ENCODE measurements at places on chromosomes 5 and 9.

DNA sequence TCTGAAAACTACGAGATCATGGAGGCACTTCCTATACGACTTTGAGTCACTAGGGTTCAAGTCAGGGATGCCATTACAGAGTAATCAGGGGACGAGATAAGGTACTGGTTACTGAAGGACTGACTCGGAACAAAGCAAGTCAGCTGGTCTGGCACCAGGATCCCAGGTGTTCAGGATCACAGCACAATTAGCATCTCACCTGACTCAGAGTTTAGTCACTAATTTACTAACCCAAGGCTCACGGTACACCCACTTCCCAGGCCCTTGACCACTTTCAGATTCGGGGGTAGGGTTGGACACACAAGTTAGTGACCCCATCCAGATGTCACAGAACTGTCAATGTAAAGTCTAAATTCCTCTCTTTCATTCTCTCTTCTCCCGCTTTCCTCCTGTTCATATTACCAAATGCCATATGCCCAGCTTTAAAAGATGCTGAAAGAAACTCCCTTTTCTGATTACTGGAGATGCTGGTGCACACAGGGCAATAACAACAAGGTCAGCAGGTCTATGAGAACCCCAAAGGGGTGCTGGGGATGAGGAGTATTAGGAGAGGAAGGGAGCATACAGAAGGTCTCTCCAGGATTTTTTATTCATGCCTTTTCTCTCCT is 657.8 kb downstream of the TLE1 start:
- DNase-seq = no peak

DNA sequence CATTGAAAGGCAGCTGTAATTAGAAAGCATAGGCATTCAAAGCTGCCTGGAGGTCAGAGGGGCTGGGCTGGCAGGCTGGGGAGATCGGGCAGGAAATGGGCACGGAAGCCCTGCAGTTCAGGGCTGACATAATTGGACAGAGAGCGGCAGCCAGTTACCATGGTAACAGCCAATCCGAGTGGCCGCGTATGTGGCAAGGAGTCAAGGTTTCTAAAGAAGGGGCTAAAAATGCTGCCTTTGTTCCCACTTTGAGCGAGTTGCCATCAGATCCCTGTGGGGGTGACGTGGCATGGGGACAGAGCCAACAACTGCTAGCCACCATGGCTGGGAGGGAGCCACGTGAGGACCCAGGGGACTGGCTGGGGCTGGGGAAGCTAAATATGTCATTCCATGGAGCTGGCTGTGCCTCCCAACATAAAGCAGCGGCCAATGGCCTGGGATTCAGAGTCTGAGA is 44.7 kb upstream of the NDFIP1 start:
- peak; percentile 18 for DNase-seq

DNA sequence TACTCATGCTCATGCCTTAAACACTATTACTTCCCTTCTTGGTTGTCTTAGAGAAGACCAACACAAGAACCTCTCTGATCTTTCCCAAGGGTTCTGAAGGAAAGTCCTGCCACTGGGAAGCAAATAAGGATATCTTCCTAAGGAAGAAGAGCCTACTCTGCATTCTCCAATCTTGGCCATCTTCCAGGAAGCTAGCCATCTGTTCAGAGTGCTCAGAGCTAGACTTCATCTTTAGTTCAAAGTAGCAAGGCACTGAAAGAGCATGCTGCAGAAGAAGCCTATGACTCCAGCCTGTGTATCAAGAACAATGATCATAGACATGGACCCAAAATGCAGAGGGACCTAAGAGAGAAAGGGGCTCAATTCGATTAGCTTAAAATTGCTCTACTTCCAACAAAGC is 114.7 kb downstream of the KIAA0825 start:
- DNase-seq = no peak

DNA sequence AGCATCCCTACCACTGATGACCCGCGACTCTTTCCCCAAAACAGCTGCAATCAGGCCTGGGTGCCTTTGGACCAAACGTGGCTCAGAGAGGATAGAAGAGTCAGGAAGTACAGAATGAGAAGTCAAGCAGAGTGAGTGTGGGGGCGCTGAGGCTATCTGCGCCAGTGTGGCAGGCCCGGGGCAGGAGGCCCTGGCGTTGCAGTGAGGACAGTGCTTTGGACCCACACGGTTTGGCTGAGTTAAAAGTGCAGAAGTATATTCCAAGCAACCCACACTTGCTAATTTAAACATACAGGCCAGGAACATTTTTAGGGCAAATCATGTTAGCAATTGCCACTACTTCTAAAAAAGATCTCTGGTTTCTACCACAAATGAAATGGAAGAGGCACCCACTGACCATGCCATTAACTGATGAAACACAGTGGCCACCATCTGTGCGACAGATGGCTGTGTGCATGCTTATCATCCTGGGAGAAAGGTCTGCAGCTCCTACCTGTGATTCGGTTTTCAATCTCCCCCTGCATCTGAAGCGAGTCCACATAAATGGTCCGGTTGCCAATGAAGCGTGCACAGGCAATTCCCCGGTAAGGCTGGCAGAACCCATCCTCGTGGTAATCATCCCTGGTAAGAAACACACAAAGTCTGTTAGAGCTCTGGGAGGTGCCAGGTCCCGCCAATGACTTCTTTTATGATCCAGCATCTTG is 213.0 kb downstream of the ROR2 start:
- DNase-seq = no peak

DNA sequence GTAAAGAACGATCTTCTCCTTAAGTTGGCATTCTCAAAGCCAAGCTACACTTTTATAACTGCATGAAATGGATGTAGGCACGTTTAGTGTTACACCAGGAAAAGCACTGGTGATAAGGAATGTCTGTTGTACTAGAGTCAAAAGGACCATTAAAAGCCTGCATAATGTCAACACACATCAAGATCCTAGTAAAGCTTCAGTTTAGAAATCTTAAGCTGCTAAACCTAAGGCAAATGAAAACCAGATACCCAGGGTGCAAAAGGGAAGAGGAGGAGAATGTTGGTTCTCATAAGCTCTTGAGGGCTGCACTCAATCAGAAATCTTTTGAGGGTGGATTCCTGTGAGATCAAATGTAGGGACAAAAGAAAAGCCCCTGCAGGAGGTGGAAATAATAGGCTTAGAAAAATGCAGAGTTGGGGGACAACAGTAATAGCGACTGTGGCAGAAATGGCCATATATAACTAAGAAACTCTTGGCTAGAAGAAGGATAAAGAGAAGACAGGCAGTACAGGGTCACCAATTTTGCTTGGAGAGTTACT is 148.2 kb downstream of the FBXL17 start:
- no peak for DNase-seq

All from activated CD8-positive, alpha-beta memory T cell treated with anti-CD3 and anti-CD28 coated beads, Interleukin-2, amount 50 U/mL, for 4 hours (primary cell).